ENCODE measurements at places on chromosomes 16 and 17.

GRCh38 chr16:78876671-78877070 is 723.9 kb downstream of the MAF start:
- no peak for DNase-seq

DNA sequence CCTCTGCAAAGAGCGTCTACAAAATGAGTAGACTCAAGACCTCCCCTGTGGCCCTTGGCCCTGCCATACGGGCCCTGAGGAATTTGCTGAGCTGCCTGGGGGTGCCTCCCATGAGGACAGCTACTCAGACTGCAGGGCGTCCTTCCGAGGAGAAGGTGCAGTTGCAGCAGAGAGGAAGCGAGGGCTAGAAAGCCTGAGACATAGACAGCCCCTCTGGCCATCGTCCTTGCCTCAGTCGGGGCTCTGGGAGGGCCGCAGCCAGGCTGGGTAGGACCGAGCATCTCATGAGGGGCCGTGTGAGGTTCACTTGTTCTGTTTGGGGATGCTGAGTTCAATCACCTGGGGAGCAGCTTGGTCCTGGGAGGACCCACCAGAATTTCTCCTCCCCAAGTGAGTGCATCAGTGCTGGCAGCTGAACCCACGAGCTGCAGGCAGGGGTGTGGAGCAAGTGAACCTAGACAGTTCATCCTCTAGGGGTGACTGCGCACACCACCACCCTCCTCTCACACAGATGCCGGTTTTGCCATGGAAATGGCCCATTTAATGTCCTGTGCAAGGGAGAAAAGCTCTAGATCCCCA is 20.3 kb downstream of the RAB11FIP4 start:
- DNase-seq: no peak

DNA sequence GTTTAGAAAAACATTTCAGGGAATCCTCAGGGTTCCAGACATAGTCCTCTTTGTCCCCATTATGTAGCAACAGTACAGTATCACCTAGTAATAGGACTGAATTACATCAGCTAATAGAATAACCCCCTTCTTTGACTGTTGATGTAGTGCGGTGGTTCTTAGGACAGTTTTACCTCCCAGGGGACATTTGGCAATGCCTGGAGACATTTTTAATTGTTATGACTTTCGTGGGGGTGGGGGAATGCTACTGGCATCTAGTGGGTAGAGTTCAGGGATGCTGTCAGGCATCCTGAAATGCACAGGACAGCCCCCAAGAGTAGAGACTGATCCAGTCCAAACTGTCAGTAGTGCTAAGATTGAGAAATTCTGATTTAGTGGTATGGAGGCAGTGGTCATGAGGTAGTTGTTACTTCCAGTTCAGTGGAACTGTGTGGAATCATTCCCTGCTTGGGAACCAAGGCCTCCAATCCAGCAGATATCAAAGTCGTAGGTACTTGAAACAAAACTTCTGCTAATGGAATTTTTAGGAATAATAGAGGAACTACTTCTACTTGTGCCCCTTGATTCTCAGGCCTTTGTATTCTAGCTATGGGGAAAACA is 20.3 kb downstream of the NF1 start:
- DNase-seq: no peak

DNA sequence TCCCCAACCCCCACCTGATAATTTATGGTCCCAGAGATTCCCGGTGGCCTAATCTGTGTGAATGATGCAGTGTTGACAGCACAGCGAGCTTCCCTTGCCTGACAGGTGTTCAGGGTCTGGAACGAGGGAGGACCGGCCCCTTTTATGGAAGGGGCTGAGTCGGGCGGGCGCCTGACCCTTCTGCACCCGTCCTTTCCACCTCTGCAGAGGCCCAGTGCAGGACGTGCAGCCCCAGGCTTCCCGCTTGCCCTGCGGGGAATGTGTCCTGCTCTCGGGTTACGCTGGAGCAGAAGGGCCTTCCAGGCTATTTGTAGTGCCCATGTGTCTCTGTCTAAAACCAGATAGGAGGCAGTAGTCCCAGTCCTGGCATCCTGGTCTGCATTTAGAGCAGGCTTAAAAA is 16.2 kb downstream of the SMTNL2 start:
- no peak for DNase-seq

- DNase-seq: no peak
Observed at GRCh38 chr16:87880117-87880696, 10.9 kb upstream of the SLC7A5 start.

DNA sequence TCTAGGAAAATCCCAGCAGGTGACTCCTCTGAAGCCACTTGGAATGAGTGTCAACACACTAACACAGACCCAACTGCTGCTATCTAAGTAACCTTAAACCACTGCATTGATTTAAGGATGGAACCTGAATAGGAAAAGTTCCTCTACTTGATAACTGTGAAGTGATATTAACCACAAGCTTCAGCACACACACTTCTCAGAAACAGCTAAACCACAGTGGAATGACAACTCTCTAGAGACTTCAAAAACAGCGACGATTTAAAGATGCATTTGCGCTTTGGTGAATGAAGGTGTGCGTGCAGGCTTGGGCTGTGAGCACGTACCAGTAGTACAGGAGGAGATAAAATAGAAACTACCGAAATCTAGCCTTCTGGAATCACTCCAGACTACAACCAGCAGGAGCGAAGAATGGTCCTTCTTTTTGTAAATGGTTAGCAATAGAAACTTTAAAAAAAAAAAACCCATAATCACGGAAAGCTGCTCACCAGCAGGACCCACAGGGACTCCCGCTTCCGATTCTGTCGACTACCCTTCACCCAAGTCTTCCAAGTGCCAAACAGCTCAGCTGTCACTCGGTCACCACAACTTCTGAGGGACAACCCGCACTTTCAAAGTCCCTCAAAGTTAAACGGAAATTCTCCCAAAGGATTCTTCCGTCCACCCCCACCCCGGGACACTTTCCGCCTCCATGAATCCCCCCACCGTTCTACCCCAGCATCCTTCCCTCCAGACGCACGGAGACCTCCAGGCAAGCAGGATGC is 137.7 kb upstream of the CORO6 start:
- no peak for DNase-seq

GRCh38 chr17:83177611-83178532 is 98.5 kb downstream of the METRNL start:
- no peak for DNase-seq

- DNase-seq: no peak
Observed at GRCh38 chr17:82092094-82092586, 5.9 kb downstream of the FASN start.

- no peak for DNase-seq
Observed at GRCh38 chr17:79925242-79925957, 86.2 kb upstream of the CBX4 start.

- DNase-seq: no peak
Observed at GRCh38 chr17:38687286-38687685, 12.5 kb upstream of the EPOP start.

GRCh38 chr17:40361925-40362695 is 2.4 kb downstream of the GJD3 start:
- DNase-seq: no peak

- no peak for DNase-seq
Observed at GRCh38 chr16:35752012-35752772, 2292.8 kb downstream of the TP53TG3F start.

GRCh38 chr16:30409125-30410060 is 2.0 kb downstream of the ZNF771 start:
- peak; percentile 87 for DNase-seq

DNA sequence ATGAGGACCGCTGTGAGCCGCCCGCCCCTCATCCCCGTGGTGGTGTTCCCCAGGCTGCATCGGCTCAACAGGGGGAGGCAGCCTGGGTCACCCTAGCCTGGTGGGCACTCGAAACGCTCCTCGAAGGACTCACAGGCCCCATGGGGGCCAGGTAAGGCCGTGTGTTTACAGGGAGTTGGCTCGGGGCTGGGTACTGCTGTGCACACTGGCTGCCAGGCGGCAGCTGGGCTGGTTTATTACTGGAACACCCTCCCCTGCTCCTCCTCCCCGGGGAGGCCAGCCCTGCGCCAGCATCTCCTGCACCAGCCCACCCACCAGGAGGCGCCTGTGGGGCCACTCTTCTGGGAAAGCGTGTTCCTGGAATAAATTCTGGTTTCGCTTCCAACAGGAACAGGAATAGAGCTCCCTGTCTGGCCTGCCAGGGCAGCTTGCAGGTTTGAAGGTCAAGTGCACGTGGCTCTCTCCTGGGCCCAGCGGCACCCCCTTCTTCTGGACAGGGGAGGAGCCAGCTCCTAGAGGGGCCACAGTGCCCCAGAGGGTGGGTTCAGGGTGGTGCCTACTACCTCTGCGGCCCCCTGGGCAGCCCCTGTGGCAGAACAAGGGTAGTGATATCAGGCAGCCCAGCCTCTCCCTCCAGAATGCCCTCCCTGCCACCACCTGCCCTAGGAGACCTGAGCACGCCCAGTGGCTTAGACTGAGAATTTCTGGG is 11.3 kb downstream of the MCRIP1 start:
- DNase-seq: no peak

DNA sequence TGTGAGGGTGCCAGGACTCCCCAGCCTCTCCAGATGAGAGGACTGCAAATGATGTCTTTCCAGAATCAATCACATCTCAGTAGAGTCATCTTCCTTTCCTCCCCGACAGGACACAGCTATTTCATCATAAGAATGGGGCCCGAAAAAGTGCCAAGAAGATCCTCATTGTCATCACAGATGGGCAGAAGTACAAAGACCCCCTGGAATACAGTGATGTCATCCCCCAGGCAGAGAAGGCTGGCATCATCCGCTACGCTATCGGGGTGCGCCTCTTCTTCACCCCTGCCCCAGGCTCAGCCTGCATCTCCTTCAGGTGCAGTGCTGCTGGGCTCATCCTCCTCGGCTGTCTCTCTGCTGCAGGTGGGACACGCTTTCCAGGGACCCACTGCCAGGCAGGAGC is 14.3 kb downstream of the ITGAD start:
- DNase-seq: no peak

- no peak for DNase-seq
Observed at GRCh38 chr17:2782055-2782454, 14.2 kb upstream of the RAP1GAP2 start.

- no peak for DNase-seq
Observed at GRCh38 chr16:83733301-83733700, 74.5 kb upstream of the HSBP1 start.

Measured in stimulated activated CD8-positive, alpha-beta memory T cell treated with anti-CD3 and anti-CD28 coated beads, Interleukin-15, amount 100 ng/mL, for 4 hours (primary cell).